ENCODE measurements at places on chromosomes 1 and 21.

GRCh38 chr1:81073580-81073979, 727.2 kb upstream of the ADGRL2 start:
- DNase-seq: peak; percentile 57

- DNase-seq: no peak
Observed at GRCh38 chr1:175857756-175858155, 114.4 kb upstream of the TNR start.

DNA sequence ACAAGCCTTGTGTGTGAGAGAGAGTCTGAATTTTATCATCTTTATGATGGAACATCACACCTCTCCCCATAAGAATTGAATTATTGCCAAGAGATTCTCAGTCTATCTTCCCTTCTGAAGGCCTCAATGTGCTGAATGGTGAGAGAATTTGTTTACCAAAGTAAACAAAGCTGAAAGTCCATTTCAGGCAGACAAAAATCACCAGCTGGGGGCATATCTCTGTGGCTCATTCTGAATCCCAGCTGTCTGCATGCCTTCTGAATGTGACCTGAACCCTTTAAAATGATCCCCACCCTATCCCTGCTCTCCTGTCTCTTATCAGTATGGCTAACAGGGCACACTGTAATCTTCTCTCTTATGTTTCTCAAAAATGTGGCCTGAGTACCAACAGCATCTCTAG, 99.1 kb upstream of the CAMK1G start:
- no peak for DNase-seq

DNA sequence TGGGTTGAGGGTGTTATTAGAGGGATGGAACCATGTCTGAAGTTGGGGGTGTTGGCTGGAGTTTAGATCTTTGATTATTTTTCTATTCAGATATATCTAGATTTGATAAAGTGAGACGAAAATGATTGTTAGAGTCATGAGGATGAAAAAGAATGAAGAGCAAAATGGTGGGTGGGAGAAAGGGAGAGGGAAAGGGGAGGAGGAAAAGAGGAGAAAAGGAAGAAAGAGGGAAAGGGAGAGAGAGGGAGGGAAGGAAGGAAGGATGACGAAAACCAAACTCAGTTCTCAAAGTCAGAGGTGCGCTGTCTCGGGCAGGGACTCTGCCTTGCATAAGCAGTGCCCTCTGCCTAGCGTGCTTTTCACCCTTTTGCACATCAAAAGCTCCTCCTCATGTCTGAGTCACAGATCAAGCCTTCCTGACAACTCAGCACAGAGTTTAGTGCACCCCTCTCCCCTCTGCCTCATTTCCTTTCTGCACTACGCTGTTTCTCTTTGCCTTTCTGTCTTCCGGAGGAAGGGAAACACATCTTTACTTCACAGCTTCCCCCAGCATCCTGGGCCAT, 225.8 kb upstream of the PROX1 start:
- no peak for DNase-seq

DNA sequence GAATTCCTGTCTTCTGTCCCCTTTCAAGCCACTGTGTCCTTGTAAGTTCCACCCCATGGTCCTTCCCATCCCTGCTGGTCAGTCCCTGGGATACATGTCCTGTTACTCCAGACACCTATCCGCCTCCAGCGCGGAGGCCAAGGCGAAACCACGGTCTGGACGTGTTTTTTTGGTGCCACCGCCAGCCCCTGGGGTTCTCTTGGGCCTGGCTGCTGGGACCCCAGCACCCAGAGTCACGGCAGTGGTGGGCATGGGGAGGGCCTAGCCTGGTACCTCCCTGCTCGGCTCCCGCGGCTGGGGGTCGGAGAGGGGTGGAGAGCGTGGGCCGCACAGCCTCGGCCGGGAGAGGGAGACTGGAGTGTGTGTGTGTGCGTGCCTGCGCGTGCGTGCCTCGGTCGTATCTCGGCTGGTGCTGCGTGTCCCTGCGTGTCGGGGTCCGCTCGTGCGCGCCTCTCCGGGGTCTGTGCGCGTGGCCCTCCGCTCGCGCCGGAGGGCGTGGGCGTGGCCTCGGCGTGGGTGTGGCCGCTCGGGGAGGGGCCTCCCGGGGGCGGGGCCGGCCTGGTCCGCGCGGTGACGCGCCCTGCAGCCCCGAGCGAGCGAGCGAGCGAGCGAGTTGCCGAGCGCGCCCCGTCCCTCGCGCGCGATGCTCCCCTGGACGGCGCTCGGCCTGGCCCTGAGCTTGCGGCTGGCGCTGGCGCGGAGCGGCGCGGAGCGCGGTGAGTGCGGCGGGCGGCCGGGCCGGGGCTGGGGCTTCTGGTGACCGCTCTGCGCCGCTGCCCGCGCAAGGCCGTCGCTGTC, at the start of gene VWA1:
Gene VWA1, plus strand, starts transcription at position 585 of the 798 bp plus-strand sequence. Its CDS starts 59 bp downstream, at position 644.
- peak; percentile 83 for DNase-seq

GRCh38 chr1:222749927-222750326, 12.9 kb downstream of the FAM177B start:
- no peak for DNase-seq

- no peak for DNase-seq
Observed at GRCh38 chr1:161182214-161182613, 4.9 kb upstream of the B4GALT3 start.

GRCh38 chr1:223304931-223305330, 59.0 kb downstream of the SUSD4 start:
- DNase-seq: no peak

All from adipocyte (in vitro differentiated cells).